ENCODE measurements at places on chromosomes 3 and 15.

- no peak for DNase-seq
Measured at GRCh38 chr3:72158639-72159326, 373.8 kb upstream of the PROK2 start.

DNA sequence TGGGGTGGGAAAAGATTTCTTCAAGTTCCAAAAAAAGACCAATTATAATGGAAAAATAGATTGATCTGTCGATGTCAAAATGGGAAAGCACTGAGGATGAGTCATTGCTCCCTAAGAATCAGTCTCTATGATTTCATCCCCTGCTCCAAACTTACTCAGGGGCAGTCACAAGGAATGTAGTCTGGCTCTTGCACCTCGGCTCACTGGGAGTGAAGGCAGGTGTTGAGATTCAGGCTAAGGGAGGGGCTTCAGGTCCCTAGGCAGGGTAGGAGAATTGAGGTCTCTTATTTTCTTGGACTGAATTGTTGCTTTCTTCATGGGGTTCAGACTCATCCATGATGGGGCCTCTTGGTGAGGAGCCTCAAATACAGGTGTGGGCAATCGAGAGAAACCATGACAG lies 14.2 kb downstream of the ESYT3 start:
- no peak for DNase-seq

GRCh38 chr15:40150163-40150925 lies 10.5 kb upstream of the BUB1B start:
- peak; percentile 72 for DNase-seq

GRCh38 chr3:25094932-25095685 lies 333.0 kb upstream of the RARB start:
- no peak for DNase-seq

DNA sequence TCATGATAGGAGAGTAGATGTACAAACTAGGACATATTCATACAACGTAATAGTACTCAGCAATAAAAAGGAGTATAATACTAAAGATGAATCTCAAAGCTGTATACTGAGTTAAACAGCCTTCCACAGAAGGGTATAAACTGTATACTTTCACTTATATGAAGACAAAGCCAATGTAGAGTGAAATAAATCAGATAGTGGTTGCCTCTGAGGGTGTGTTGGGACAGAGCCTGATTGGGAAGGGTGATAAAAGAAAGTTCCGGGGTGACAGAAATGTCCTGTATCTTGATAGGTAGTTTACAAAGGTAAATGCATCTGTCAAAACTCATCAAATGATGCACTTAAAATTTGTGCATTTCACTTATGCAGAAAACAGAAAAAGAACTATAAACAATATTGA lies 122.5 kb downstream of the ADAM10 start:
- DNase-seq = no peak

- DNase-seq = no peak
Measured at GRCh38 chr3:11379238-11379823, 107.1 kb downstream of the ATG7 start.

DNA sequence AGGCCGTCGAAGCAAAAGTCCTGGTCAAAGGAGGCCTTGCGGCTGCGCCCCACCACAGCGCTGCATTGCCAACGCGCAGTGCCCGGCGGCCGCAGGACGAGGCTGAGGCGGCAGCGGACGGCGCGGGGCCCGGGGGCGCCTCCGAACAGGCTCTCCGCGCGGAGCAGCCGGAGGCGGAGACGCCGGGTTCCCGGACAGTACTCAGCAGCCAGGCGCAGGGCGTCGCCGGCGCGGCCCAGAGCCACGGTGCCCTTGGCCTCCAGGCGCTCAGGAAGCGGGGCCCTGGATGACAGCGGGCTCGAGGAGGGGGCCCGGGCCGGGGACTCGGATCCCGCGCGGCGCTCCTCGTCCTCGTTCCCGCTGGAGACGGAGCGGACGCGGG lies 1.1 kb downstream of the C2CD4B start:
- DNase-seq = no peak

DNA sequence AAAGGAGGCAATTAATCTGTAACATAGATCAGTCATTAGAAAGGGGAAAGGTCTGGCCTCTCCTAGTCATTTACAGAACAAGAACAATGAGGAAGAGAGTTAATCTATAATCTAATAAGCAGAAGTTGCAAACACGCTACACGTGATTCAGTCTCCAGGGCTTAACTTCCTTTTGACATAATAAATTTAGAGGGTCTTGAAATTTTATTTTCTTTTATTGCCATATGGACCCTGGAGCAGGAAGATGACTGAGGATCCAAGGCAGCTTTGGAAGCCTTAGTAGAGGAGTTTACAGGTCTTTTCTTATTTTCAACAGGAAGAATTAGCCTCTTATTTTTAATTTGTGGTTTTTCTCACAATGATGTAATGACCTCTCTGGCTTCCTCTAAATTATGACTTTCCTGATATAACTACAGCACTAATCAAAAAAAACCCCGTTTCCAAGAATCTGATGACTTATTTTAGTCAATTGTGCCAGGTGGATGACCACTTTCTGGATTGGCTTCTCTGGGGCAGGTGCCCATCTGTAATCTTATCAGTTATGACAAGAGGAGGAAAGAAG lies 32.2 kb downstream of the ADGRG7 start:
- DNase-seq = no peak

GRCh38 chr3:29005862-29006261 lies 275.0 kb upstream of the RBMS3 start:
- DNase-seq = no peak

DNA sequence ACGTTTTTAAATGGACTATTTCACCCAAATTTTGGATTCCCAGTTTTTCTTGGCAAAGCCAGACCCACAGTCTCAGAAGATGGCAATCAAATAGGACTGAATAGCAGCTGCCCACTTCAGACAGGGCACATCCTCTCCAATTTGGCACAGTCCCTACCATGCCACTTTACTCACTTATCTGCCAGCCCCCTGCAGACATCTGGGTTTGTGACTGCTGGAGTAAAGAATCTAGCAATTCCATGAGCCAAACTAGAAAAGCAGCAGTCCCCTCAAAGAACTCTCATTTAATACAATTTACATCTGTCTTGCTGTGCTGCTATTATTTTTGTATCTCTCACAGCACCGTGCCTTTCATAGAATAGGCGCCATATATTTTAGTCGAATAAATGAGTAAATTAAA lies 16.0 kb upstream of the LRRN1 start:
- no peak for DNase-seq

DNA sequence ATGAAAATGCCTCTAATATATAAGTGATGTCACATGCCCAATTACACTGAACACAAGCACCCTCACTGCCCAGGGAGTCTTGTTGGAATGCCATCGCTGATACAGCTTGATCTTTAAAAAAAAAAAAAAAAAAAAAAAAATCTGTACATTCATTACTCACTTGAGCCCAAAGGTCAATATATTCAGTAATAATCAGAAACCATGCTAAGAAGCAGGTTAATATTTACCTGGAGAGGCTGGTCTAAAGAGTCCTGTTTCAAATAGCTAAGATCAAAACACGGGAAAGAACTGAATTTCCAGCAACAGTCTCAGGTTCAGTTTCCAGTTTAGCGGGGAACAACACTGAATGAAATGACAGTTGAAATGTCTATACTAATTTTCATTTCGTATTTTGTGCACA lies 109.9 kb downstream of the UACA start:
- no peak for DNase-seq

GRCh38 chr3:162390891-162391290 lies 894.3 kb downstream of the OTOL1 start:
- DNase-seq = no peak

DNA sequence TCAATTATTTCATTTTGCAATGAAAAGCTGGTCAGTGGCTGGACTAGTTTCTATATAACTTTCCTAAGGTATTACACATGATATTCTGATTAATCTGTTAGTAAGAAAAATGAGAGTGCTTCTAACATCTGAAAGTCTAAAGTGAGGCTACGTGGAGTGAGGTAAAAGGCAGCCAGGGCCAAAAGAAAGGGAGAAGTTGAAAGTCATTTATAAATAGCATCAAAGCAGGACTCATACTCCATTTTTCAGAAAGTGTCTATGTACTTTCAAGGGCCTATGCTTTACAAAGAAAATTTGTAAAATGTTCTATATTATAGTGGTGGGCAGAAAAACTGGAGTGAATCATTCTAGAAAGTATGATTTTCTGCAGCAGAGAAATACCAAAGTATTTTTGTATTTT lies 80.0 kb downstream of the CSNK1G1 start:
- no peak for DNase-seq

- no peak for DNase-seq
Measured at GRCh38 chr3:188792793-188793192, 379.0 kb upstream of the TPRG1 start.

- DNase-seq = no peak
Measured at GRCh38 chr15:91549581-91549980, 303.9 kb upstream of the SLCO3A1 start.

DNA sequence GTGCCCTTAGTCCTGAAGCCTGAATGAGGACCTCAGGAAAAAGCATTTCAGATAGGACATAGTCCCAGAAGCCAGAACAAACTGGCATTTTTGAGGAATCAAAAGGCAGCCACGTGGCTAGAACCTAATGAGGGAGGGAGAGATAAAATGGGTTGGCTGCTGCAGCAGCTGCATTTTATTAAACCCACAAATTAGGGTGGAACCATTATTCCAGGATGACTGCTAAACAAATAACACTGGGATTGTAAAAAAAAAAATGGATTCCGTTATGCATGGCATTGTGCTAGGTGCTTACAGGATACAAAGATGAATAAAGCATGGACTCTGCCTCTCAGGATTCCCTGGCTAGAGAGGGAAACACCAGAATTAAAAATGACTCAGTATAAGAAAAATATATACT lies 141.5 kb downstream of the SATB1 start:
- no peak for DNase-seq

DNA sequence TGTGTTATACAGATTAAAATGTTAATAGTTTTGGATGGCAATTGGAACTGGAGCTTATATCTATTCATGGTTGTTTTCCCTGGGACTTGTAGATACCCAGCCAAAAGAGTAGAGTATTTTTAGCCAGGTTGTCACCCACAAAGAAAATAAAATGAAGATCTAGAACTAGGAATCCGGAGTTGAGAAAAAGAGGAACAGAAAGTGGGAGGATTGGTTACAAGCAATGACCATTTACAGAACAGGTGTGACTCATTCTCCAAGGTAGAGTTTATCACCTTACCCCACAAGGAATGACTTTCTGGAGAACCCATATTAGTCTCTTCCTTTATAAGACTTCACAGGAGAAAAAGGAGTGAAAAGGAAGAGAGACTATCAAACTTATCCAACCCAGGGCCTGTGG lies 99.8 kb downstream of the TMEM108 start:
- DNase-seq = no peak

DNA sequence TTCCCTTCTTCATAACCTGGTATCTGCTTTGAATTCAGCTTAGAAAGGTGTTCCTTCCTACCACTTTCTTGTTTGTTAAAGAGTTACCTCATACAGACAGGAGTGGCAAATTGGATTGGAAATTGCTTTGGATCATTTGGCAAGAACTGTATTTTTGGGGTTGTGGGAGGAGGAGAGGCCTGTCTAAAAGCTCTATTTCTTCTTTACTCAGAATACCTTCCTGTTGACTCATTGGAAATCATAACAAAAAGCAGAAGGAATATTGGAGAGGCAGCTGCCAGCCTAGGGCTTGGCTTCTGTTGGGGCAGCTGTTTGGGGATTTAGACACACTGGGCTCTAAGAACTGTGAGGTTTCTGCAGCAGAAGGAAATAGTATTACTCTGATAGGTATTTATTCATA lies 14.2 kb downstream of the IQGAP1 start:
- DNase-seq = no peak

- DNase-seq = no peak
Measured at GRCh38 chr3:44348993-44349392, 10.4 kb downstream of the TCAIM start.

DNA sequence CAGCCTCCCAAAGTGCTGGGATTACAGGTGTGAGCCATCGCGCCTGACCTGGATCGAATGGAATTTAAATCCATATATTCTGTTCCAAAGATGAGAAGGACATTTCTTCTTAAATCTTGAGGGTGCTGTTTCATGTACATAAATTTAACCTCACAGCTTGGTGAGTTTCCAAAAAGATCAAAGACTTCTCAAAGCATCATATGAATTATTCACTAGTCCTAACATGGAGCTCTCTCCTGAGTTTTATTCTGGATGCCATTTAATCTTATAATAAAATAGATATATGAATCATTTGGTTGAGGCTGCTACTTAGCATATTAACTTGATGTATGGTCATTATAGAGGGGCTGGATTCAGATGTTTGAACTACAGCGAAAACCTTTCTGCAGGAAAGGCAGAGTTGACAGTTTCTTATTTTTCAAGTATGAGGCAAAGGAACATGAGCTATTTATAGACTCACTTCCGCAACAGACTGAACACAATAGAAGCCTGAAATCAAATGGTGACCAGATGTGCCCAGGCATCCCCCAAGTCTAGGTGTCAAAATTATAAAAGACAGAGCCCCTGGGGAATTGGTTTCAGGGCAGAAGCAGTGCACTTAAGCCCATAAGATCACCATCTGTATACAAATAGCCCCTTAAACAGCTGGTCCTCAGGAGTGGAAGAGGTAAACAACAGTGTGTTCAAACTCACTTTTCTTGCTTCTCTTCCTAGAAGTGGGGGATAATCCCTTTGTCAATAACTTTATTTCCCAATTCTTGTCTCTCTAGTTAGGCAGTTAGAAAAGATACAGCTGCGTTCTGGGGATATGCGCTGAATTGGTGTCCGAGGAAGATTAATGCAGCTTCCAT lies 29.7 kb downstream of the STARD9 start:
- no peak for DNase-seq

Measured in ureter (tissue), 1 donor.